Fibroblast of gingiva (primary cell): ENCODE measurements at places on chromosomes 16 and 17.

DNA sequence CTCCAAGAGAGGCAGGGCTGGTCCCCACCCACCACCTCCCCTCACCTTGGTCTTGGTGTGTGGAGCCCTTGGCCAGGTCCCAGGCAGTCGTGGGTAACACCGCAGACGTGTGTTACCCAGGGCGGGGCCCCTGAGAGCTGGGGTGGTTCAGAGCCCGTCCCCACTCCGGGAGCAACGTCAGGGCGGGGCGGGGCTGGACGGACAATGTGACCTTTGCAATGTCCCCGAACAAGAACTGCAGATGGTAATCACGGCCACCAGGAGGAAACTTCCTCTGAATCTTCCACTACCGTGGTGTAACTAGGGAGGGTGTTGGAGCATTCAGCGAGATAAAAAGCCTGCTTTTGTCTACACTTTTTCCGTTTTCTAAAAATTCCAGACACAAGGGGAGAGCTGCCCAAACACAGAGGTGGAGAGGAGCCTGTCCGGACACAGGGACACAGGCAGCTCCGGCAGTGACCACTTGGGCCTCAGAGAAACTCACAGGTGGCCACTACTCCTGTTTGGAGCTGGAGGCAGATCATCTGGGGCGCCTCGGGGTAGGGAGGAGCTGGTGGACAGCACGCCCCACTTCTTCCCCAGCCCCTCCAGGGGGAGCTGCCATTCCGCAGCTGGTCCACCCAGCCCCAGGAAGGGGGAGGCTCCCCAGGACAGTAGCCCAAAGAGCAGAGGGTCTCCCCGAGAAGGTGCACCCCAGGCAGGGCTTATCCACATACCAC, 14.2 kb upstream of the SLC38A10 start:
- DNase-seq, result peak; percentile 76

GRCh38 chr17:41844971-41845370, 7.3 kb downstream of the KLHL10 start:
- DNase-seq, result no peak

DNA sequence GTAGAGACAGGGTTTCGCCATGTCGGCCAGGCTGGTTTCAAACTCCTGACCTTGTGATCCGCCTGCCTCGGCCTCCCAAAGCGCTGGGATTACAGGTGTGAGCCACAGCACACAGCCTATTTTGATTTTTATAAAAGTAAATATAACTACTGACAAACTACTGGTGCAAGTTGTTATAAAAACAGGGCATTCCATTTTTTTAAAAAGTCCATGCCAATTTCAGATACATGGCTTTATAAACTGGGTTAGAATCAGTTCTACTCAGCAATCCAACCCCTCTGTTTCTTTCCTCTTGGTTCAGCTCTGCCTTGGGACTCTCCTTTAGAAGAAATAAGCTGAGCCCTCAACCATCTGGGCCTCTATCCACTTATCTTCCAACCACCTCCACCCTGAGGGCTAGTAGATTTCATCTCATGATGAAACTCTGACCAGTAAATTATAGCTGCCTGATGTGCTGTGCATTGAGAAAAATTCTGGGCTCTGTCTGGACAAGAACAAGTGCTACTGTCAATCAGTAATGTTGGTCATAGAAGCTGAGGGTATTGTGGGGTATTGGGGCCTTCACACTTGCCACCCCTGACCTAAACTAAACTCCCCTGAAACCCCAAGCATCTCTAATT, 10.2 kb downstream of the RANBP10 start:
- DNase-seq, result no peak

DNA sequence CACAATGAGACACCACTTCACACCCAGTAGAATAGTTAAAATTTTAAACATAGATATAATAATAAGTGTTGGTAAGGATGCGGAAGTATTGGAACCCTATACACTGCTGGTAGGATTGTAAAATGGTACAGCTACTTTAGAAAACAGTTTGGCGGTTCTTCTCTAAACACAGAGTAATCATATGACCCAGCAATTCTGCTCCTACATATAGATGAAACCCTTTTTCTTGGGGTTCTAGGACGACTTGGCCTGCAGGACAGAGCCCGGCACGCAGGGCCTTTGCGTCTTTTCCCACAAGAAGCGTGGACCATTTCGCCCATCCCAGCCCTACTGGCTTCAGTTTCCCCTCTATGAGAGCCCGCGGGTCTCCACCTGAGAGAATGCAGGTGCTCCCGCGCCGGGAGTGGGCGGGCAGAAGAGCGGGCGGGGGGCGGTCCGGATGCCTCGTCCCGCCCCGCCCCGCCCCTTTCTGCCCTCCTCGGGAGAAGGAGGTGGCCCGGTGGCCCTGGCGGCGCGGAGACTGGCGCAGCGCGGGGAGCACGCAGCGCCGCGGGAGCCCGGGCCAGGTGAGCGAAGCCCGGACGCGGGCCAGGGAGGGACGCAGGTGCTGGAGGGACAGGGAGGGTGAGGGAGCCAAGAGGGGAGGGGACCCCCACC, at the start of gene SDR42E2:
TSS of gene SDR42E2 (plus strand) at position 508 of the 657 bp plus-strand sequence. CDS start 3,077 bp downstream, outside the sequence.
- no peak for DNase-seq

- peak; percentile 78 for DNase-seq
These were observed 255.1 kb downstream of the MAP2K6 start for GRCh38 chr17:69669441-69670178.

DNA sequence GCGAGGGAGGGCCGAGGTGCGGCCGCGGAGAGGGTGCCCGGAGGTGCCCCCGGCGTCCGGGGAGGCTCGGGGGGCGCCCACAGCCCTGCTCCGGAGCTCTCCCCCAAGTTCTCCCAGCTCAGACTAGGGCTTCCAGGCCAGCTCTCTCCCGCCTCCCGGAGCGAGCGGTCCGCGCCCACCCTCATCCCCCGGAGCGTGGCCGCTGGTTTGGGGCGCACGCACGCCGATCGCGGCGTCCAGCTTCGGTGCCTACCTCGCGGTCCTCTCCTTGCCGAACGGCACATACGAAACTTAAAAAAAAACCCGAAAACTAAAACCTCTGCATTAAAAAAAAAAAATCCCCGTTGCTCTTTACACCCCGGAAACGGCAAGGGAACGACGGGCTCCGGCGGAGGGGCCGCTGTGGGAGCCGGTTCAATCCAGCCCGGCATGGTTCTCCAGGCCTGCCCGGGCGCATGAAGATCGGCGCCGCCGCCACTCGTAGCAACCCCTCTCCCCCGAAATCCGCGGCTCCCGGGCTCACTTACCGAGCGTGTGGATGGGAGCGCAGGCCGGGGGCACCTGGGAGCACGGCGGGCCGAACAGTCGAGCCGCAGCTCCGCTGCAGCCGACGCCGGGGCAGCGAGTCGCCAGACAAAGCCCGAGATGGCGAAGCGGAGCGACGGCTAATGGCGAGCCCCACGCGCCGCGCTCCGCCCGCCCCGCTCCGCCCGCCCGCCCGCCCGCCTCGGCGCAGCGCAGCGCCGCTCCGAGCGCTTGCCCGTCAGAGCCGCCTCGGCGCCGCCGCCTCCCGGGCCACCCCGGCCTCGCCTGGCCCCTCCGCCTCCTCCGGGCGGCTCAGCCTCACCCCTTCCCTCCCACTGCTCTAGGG, 973 bp upstream of the UBTF start:
- DNase-seq, result peak; percentile 70

DNA sequence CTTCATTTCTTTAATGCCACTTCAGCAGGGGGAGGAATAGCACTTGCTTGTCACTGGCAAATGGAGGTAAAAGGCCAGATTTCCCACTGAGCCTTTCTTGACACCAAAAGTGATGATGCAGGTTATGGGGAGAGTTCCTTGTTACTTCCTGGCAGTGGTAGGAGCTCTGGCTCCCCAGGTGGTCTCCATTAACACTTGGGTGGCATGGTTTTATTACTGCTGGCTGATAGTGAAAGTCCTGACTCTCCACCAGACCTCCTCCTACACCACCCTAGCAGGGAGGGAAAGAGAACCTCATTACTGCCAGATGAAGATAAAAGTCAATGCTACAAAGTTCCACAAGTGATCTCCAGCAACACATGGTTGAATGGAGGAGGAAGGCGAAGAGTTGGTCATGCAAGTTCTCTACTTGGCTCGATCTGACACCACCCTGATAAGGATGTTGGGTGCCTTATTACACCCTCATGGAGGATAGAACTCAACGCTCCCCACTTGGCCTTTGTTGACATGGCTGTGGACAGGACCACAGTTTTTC, 152.7 kb upstream of the GNAO1 start:
- no peak for DNase-seq

GRCh38 chr16:102060-102855, 24.2 kb downstream of the MPG start:
- peak; percentile 49 for DNase-seq
